DMS153 (cell line): ENCODE measurements at places on chromosomes 12 and 14.
A peak's percentile ranks its signal among the peaks of the same experiment; 100 is the strongest.

DNA sequence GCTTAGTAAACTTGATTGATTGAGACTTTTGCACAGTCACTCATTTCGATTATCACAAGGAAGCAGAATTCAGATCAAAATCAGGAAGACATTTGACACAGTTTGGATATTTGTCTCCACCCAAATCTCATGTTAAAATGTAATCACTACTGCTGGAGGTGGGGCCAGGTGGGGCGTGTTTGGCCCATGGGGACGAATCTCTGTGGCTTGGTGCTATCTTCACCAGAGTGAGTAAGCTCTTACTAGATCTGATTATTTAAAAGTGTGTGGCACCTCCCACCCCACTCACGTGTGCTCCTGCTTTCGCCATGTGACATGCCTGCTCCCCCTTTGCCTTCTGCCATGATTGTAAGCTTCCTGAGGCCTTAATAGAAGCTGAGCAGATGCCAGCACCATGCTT lies 291.4 kb downstream of the PCNX1 start:
- DNase-seq, result no peak

DNA sequence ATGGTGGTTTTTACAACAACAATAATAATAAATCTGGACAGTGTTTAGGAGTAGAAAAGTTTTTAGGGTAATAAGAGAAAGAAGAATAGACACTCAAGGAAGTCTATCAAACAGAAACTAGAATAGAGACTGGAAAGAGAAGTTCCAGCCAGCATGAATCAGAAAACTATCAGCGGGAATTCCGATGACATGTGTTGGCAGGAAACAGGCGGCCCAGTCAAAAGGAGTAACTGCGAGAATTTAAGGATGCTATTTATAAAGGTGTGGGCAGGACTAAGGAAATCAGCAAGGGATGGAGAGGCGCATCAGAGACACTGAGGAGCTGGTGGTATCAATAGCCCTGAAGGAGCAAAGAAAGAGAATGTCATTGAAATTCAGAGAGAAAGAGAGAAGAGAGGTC lies 89.9 kb downstream of the TBX5 start:
- DNase-seq, result no peak

GRCh38 chr12:25189656-25190055 lies 5.3 kb downstream of the DNAI7 start:
- no peak for DNase-seq

DNA sequence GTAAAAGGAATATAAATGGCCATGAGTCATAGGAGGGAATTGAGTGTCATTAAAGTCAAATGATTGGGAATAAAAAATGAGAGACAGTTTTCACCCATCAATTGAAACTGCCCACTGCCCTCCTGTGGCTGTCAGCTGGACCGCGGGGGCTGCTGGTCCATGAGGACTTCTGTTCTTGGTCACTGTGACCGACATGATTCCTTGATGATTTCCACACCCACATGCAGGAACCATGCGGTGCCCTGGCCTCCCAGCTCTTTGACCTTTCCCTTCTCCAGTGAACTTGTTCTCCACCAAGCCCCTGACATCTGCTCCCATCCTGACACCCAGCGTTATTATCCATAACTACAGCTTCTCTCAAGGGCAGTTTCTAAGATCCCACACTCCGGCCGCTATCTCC lies 48.4 kb downstream of the C12orf75 start:
- DNase-seq, result peak; percentile 49

DNA sequence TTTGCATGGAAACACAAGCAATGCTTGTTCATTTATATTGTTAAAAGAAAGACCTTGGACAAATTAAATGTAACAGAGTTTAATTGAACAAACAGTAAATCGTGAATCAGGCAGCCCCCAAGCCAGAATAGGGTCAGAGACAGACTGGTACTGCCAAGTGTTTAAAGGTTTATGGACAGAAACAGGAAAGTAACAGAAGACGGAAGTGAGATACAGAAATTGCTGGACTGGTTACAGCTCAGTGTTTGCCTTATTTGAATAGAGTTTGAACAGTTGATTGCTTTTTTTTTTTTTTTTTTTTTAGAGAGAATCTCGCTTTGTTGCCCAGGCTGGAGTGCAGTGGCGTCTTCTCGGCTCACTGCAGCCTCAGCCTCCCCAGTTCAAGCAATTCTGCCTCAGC lies 50.3 kb downstream of the DAO start:
- no peak for DNase-seq
